Activated T-helper 1 cell treated with anti-CD3 and anti-CD28 coated beads, Interleukin-2, amount 50 U/mL, for 16 hours (primary cell): ENCODE measurements at places on chromosomes 4 and X.

DNA sequence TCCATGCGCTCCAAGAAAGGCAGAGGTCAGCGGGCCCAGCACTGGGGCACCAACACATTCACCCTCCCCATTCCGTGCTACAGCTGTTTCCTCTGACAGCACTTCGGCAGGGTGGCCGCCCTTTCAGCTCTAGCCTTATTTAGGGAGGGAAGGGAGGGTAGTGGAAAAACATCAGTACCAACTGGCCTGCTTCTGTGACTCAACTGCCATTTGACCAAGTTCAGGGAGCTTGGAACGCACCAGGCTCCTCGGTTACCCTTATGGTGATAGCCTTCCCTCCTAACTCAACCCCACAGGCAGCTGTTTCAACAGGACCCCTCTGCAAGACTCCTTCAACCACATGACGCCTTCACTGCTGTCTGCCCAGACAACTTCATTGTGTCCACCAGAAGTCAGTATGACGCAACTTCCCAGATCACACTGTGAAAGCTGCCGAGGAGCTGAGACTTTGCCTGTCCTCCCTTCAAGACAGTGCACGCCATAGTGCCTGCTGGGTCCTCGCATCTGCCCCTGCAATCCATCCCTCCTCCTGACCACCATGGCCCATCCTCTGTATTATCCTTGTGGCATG lies 132.2 kb downstream of the AFAP1 start:
- no peak for DNase-seq

DNA sequence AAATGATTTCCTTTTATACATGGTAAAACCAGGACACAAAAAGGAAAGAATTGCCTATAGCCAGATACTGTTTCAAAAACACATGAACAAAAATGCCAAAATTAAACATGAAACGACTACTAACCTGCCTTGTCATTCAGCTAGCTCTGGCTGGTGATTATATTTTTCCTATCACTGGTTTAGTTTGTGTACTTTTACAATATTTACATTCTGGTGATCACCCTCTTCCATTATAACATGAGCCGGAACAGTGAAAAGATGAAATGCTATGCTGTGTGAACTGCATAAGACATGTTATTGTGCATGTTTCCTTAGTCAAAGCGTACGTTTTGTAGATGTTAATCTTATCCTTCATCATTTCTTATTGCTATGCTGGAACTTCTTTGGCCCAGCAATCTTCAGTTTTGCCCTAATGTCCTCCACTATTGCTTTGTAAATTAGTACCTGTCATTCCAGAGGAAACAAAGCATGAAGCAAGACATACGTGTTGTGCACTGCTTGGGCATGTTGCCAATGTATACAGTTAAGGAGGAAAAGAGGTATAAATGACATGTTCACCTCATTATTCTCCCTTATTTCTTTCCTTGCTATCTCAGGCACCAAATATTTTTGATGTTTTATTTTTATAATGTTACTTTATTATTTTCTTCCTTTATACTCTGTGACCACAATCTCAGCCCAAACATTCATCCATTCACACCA lies 386.3 kb downstream of the ARHGAP24 start:
- DNase-seq: no peak

DNA sequence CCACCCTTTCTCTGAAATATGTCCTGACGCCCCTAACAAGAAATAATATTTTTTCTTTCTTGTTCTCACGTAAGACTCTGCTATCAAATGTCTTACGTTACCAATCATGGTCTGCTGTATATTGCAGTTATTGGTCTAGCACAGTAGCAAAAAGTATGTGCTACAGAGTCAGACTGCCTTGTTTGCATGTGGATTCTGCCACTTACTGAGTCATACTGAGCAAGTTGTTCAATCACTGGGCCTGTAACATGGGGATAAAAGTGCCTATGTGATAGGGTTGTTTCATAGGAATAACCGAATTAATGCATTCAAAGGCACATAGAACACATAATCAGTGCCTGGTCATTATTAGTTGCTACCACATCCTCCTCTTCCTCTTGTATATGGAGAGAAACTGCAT lies 14.1 kb downstream of the RPGR start:
- no peak for DNase-seq

- DNase-seq: no peak
Measured at GRCh38 chrX:2508648-2509335, 8.0 kb upstream of the DHRSX start.

DNA sequence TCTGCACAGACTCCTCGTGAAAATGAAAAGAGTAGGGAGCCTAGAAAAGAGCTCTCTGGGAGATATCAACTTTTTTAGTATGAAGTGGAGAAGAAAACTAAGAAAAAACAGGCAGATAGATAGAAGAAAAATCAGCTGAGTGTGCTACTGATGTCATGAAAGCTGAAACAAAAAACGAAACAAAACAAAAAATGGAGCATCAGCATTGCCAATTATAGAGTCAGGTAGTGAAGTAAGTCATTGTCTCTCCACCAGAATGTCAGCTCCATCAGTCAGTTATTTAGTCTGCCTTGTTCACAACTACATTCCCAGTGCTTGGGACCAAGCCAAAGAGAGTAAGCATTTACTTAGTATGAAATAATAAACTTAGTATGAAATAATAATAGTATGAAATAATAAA lies 595.1 kb downstream of the STPG2 start:
- no peak for DNase-seq

DNA sequence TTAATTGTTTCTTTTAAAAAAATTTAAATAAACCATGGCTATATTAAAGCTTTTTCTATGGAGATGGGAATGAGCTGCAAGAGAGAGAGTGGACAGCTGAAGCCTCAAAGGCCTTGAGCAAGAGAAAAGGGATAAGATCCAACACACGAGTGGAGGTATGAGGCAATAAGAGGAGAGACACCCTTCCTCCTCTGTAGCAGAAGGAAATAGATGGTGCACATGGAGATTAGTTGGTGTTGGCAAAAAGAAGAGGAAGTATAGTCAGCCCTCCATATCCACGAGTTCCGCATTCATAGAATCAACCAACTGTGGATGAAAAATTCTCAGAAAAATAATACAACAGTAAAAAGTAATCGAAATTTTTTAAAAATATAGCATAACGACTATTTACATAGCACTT lies 3.2 kb downstream of the CXorf38 start:
- DNase-seq: no peak

DNA sequence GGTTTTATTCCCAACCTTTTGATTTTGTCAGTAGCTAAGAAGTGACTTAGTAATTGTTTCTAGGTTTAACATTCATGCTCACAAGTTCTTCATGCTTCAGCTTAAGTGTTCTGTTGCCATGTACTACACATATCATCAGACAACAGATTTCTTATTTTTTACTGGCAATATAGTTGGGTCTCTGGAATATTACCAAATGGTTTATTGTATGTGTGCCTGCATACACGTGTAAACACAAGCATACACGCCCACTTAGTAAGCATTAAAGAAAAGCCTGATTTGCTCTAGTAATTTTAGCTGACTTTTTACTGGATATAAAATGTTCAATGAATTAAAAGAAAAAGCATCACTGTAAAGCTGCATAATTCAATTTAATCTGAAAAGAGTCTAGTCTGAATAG lies 199.8 kb downstream of the CAMK2D start:
- DNase-seq: no peak

- no peak for DNase-seq
Measured at GRCh38 chr4:126065016-126065415, 750.3 kb downstream of the FAT4 start.

- DNase-seq: no peak
Measured at GRCh38 chr4:108916638-108917037, 153.8 kb upstream of the ETNPPL start.

- DNase-seq: no peak
Measured at GRCh38 chr4:7358100-7358735, 76.5 kb downstream of the PSAPL1 start.

DNA sequence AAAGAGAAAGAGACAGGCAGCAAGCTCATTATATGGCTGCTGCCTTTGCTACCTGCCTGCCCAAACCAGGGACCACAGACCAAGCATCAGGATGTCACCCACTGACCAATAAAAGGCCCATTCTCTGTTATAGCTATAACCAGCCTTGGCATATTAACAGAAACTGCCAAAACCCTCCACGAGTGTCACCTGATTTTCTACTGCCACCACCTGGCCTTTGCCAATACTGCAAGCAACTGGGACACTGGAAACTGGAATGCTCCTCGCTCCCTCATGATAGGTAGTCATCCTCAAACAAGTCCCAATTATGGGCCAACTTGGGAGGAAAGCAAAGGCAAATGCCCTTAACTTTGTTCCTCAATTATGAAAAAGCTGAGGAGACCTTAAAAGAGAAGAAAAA lies 76.0 kb downstream of the SPIN4 start:
- no peak for DNase-seq

GRCh38 chrX:155070038-155070437 lies 898 bp downstream of the CMC4 start:
- no peak for DNase-seq

DNA sequence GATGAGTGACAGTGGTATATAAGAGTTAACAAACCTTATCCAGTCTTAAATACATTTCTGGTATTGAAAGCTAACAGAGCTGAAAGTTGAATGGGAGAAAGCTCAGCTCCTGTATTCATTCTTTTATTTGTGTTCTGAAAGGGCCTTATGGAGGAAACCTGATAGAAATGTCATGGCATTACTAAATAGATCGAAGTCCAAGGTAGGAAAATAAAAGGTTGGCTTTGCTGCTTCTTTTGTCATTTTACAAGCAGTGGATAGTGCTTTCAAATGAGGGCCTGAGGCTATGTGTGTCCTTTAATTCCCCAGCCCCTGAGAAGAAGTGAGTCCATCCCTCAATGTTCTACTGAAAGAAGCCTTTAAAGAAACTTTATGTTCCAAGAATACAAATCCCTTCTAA lies 974.3 kb upstream of the INTU start:
- no peak for DNase-seq

GRCh38 chrX:124407226-124407625 lies 60.9 kb downstream of the SH2D1A start:
- DNase-seq: no peak

DNA sequence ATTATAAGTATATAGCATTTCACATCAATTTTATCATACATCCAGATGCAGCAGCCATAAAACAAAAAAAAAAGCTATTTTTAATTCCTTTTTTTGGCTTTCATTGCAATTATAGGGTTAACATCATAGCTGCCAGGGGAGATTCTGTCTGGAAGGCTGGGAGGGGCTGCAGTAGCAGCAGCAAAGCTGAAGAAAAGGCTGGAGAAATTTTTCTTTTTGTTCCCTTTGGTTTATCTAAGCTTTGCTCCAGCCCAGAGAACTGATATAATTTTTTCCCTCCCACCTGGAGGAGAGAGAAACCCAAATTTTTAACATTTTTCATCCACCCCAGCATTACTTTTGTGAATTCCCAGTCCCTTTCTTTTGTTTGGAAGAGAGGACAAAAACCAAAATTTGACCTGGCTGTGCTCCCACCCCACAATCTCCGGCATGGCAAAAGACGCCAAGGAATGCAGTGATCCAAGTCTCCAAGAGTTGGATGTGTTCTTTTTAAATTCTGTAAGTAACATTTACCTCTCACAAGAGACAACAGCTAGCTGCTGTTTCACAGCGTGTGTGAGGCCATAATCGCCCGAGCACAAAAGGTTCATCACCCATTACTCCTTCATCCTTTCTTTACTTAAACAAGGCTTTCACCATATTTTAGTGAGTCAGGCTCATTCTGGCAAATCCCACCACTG lies 25.1 kb upstream of the FAM156A start:
- DNase-seq: no peak

DNA sequence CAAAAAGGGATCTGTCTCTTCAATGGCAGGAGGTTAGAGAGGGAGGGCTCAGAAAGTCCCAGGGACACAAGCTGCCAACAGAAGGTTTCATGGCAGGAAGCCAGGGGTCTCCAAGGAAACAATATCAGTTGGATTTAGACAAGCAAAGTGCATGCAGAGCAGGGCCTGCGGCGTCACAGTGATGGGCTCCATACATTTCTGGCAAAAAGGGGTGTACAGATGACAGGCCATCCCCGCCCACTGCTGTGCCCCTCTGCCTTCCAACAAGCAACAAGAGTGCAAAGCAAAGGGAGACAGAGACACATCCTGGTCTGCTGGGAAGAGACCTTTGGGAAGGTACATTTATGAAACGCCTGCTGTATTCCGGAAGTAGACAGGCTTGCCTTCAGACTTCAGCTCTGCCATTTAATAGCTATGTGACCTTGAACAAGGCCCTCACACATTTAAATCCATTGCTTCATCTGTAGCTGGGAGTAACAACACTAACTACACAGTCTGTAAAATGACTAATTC lies 121.2 kb downstream of the AFAP1 start:
- DNase-seq: no peak

DNA sequence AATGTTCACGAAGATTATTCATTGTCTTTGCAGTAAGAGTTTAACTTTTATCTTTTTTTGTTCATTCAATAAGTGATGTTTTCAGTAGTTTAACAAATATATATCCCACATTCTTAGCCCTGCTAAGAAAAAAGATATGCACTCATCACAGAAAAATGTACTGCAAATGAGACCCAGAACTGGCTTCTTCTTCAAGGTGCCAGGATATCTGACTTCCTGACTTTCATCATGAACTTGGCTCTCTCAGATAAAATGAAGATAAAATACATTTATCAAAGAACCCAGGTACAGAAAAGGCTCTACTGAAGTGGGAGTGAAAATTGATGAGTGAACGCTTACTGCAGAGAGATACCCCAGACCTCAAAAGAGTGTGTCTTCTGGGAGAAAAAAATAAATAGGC lies 177.8 kb upstream of the DKK2 start:
- no peak for DNase-seq

- no peak for DNase-seq
Measured at GRCh38 chrX:38919202-38919601, 117.9 kb downstream of the MID1IP1 start.

DNA sequence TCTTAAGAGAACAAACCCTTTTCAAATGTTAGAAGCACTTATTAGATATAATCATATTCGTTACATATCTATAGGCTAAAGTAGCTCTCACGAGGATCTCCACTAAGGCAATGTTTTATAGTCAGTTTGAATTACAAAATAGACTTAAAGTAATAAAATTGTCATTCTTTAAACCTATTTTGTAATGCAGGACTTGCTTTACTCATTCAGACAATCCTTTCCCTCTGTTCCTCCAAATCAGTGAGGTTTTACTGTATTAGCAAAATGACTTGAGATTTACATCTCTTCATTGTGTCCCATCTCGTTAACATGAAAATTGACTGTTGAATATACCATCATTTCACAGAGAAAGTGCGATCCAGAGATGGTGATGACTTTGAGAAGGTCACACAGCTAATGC lies 264.4 kb downstream of the THOC2 start:
- no peak for DNase-seq

- no peak for DNase-seq
Measured at GRCh38 chr4:175374459-175374858, 437.6 kb downstream of the GPM6A start.

DNA sequence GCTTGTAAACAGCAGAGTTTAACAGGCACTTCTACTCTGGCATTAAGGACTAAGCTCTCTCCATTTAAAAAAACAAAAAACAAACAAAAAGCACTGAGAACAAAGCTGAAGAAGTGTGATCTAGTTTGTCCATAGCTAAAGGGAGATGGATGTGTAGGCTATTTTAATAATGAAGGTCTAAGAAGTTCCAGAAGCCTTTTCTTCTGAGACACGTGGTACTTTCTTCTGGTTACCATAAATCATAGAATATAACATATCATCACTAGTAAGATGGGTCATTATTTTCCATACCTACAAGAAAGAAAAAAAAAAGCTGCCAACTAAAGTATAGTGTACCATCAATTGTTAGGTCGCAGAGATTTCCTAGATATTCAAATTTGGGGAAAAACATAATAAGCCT lies 722 bp upstream of the NBDY start:
- DNase-seq: no peak
